ENCODE measurements at places on chromosomes 1 and 21.

DNA sequence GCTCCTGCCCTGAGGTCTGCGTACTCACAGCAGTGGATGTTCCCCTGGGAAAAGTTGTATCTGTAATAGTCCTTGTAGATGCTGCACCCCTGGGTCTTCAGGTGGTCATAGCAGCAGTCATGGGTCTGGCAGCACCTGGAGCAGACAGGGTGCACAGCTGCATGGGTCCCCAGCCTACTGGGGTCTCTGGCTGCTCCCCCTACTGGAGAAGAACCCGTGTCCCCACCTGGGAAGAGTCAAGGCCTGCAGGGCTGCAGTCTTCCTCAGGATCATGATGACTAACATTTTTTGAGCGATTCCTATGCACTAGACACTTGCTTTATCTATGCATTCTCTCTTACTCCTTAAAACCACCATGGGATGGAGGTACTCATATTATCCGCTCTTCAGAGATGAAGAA, 3.9 kb downstream of the PLA2G2D start:
- no peak for DNase-seq

GRCh38 chr1:899636-900317, 23.9 kb upstream of the SAMD11 start:
- no peak for DNase-seq

GRCh38 chr1:99979091-99979490, 9.3 kb downstream of the SLC35A3 start:
- no peak for DNase-seq

- DNase-seq, result no peak
Measured at GRCh38 chr1:34822202-34822601, 29.4 kb downstream of the GJA4 start.

DNA sequence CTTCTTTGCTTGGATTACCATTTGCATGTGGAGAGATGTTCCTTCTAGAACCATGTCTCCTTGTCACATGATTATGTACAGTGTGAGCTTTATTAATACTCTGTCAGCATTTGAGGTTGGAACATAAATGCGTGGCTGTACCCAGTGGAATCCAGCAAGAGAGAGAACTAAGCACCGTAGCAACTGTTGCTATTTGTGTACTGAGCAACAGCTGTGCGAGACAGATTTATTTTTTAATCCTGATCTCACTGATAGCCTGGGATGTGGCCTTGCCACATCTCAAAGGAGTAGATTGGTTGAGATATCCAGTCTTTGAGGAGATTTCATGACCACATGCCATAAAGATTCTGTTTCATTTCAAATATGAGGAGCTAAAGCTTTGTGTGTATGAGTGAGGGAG, 43.4 kb downstream of the KIF1B start:
- no peak for DNase-seq

- DNase-seq, result no peak
Measured at GRCh38 chr1:235270625-235271024, 57.4 kb downstream of the ARID4B start.

DNA sequence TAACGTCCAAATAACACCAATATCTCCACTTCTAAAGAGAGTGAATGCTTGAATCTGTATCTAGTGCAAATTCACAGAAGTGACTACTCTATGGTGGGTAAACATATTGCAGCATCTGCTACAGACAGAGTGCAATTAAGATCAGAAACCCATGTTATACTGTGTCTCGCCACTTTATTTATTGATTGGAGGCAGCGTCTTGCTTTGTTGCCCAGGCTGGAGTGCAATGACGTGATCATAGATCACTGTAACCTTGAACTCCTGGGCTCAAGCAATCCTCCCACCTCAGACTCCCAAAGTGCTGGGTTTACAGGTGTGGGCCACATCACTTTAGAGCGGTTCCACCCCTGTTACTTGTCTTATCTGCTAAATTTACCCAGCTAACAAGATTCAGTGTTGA, 57.0 kb downstream of the HLCS start:
- DNase-seq, result no peak

DNA sequence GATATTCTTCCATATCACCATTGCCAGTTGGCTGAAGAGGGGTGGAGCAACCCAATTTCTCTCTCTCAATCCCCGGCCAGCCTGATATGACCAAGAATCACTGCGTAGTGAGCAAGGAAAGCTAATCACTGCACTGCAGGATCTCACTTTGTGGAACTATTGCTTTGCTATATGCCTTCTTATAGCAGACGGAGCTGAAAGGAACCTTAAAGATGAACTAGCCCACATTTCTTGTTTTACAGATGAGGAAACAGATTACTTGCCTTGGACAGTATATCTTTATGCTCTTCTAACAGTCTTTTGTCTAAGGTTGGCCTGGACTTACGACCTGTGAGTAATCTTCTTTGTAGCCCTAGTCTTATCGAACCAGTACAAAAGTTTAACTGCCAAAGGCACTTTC, 7.6 kb downstream of the APOBEC4 start:
- no peak for DNase-seq

- no peak for DNase-seq
Measured at GRCh38 chr1:202007304-202007703, 3.1 kb upstream of the ELF3 start.

GRCh38 chr21:23921670-23922418, 1685.4 kb downstream of the MRPL39 start:
- no peak for DNase-seq

GRCh38 chr1:244356376-244356775, 95.3 kb downstream of the ADSS2 start:
- no peak for DNase-seq

DNA sequence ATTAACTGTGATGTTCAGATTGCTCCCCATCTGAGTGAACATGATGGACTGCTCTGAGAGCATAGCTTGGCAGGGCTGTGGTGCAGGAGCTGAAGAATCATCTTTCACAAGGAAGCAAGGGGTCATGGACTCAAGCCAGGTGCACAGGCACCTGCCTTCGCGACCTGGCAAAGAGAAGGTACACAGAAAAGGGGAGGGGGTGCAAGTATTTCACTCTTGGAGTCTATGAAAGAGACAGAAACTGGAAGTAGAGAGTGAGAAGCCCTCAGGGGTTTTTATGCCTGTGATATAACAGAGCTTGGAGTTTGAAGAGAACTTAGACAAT, 232.6 kb upstream of the PLXNA2 start:
- no peak for DNase-seq

DNA sequence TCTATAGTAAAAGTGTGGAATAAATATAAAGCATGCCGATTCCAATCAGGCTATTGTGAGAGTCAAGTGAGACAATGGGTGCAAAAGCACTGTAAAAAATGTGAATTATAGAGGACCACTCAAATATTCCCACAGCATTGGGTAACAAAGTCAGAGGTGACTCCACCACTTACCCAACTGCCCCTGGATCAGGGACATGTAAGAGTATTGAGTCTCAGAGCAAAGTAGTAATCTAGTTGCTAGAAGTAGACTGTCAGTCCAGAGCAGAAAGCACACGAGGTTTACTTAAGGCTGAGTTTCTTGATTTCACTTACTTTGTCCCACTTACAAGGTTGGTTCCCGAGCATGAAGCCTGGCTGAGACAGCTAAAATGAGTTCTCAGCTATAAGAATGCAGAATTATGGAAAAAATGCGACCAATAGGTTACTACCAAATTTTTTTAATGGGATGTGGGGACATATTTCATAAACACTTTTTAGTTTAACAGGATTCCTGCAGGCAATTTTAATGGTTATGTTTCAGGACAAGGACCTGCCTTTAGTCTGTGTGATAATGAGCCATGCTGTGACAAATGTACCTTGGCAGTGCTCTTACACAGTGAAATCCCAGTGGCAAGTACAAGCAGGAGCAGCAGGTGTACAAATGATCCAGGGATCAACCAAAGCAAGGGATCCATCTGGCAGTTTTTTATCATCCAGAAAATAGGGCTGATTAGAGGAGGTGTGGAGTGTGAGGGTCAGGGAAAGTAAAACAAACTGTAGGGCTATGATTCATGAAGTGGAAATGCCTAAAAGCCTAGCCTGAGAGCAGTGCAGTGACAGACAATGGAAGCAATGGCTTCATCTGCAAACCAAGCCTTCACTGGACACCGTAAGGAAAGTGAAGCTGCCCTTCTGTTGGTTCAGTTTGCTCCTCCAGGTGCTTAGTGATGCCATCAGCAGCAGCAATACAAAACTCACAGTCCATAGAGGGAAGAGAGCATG, 156.2 kb upstream of the SPAG17 start:
- DNase-seq, result no peak
